Substantia nigra (tissue), 51 donors: ENCODE measurements at places on chromosomes 2 and 18.

GRCh38 chr2:104863468-104864279 lies 9.8 kb downstream of the POU3F3 start:
- no peak for DNase-seq

- no peak for DNase-seq
Measured at GRCh38 chr18:70411876-70412435, 123.1 kb downstream of the SOCS6 start.

GRCh38 chr2:27606611-27607010 lies 22.2 kb downstream of the CCDC121 start:
- DNase-seq: no peak

DNA sequence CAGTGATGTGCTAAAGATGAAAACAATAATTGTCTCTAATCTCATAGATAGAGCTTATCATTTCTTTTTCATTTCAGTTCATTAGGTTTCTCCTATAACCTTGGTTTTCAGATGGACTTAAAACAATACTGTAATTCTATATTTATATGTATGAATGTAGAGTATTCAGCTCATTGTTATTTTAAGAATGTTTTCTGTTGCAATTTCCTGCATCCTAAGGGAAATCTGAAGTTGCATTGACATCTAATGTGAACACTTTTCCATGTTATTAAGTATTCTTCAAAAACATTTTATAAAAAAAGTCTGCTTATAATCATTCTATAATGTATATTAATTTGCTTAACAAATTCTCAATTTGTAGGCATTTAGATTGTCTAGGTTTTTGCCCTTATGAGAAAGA lies 288.9 kb downstream of the XIRP2 start:
- DNase-seq: no peak

GRCh38 chr18:1014509-1014908 lies 109.8 kb downstream of the ADCYAP1 start:
- DNase-seq: no peak

GRCh38 chr2:99819766-99820165 lies 322.6 kb downstream of the AFF3 start:
- DNase-seq: no peak

DNA sequence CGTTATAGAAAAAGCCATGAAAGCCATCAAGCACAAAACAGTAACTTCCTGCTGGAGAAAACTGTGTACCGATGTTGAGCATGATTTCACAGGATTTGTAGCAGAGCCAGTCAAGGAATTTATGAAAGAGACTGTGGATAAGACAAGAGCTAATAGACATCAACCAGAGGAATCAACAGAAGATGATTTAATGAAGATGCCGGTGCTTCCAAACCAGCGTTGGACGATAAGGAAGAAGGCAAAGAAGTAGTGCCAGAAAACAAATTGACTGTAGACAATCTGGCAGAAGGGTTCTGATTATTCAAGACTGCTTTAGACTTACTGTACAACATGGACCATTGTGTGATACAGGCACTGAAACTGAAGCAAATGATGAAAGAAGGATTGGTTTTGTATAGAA lies 49.5 kb upstream of the GAREM2 start:
- no peak for DNase-seq

GRCh38 chr2:116435648-116436047 lies 1378.8 kb upstream of the DDX18 start:
- no peak for DNase-seq

DNA sequence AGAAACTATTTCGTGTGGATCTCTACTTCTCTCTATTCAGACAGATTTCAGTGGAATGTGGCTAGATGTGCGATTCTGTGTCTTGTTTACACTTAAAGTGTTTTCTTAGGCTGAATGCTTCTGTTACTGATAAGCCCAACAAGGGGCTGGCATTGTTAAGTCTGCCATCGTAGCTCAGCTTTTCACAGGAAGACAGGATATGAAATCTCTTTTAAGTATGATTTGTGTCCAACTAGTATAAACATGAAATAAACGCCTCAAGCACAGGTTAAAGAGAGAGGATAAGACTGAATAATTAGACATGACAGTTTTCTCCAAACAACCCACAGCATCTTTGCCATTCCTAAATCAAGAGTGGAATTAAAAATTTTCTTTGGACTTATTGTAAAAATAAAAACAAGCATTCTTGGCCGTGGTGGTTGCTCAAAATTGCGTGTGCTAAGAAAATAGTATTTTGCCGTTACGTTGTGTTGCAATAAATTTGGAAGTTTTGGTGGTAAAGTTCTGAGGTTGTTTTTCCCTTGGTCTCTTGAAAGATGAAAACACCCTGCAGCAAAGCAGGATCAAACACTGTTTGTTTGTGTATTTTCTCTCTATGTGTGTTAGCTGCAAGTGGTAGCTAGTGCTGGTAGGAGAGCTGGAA lies 1.0 kb downstream of the VIT start:
- DNase-seq: no peak

DNA sequence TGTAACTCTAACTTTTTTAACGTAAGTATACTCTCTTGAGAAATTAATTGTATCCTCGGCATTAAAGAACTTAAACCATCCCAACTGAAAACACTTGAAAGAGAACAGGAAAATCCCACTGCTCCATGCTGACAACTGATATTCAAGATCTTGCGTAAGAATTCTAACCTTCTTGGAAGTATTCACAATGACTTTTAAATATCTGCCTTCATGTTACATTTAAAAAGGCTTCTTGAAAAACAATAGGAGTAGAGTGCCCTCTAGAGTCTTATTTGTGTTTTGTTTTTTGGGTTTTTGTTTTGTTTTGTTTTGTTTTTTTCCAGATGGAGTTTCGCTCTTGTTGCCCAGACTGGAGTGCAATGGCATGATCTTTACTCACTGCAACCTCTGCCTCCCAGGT lies 65.4 kb upstream of the DNAJC10 start:
- DNase-seq: no peak

DNA sequence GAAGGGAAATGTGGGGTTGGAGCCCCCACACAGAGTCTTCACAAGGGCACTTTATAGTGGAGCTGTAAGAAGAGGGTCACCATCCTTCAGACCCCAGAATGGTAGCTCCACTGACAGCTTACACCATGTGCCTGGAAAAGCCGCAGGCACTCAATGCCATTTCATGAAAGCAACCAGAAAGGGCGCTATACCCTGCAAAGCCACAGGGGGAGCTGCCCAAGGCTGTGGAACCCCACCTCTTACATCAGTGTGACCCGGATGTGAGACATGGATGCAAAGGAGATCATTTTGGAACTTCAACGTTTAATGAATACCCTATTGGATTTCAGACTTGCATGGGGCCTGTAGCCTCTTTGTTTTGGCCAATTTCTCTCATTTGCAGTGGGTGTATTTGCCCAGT lies 694.7 kb downstream of the CBLN2 start:
- no peak for DNase-seq

DNA sequence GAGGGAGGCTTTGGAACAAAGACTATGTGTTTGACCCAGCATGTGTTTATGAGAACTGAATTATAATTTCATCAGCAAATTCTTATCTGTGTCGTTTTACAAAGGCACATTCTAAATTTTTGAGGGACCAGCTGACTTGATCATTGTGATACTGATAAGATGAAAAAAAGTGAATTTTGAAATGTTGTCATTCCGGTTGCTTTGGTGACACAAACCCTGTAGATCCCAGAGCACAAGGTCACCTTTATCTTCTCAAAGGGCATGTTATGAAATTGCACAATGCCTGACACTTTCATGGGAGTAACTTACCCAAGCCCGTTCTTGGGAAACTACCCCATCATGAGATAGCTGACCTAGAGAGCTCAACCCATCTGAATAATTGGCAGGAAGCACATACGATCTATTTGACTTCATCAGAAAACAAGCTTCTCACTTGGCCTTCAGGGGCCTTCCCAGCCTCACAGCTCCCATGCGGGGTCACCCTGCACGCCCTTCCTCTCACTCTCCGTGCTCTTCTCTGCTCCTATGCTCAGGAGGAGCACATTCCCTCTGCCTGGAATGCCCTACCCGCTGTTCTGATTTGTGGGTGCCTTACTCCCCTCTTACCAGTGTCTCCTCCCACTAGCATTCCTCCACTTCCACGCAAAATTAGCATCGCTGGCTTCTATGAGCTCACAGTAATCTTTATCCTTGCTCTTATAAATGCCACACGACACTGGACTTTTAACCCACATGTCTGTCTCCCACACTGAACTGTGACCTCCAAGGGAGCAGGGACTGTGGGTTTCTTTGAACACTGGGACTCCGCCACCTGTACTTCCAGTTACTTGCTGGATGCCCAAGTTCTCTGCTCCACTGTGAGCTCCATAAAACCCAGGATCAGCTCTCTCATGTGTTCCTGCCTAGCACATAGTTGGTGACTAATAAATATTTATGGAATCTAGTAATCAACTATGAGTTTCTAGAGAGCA lies 555.8 kb upstream of the ID2 start:
- DNase-seq: no peak

- DNase-seq: no peak
Measured at GRCh38 chr2:26635401-26635800, 5.8 kb downstream of the CIB4 start.

GRCh38 chr2:6977113-6977741 lies 60.0 kb downstream of the RNF144A start:
- DNase-seq: no peak

DNA sequence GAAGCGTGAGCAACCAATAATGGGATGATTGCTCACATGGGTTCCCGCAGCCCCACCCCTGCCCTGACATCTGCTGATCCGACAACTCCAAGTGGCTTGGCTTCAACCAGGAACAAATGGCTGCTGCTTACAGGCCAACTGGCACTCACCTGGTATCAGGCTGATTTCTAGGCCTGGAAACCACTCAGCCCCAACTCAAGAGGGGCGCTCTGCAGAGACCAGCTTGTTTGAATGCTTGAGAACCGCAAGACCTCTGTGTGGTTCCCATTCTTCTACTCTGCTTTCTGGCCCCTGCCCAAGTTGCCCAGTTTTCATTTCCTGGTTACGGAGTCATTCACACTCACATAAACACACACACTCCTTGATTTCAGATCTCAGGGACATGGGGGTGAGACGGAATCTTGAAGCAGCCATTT lies 52.0 kb downstream of the TNP1 start:
- no peak for DNase-seq

GRCh38 chr2:208183972-208184705 lies 5.7 kb downstream of the C2orf80 start:
- DNase-seq: no peak

DNA sequence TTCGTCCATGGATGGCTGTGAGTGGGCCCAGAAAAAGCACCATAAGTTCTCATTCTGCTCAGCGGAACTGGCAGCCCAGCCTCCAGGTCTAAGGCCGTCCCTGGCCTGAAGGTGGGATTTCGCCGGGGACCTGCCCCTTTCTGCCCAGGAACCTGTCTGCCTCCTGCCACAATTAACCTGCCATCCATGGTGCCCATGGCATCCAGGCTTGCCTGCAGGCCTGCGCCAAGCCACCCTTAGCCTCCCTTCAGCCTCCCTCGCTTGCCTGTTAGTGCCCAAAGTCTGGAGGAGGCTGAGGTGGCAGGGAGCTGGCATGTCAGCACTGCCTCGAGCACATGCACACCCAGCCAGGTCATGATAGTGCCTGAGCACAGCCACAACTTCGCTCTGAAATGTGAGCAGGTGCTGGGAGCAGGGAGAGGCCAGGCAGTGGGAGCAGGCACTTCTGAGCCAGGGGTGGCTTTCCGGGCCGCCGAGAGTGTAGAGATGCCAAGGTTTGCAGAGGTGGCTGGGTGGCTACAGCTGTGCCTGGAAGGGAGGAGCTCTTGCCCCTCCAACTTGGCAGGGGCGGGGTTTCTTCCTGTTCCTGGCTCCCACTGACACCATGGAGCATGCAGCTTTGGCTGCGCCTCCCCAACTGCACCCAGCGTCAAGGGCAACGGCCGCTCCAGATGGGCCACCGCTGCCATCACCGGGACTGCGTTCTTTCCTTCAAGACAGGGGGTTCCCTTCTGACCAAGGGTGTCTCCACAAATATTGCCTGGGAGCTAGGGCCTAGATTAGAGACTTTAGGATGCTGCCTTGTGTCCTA lies 648.9 kb upstream of the VRK2 start:
- no peak for DNase-seq

GRCh38 chr2:443741-444140 lies 155.8 kb upstream of the ALKAL2 start:
- DNase-seq: no peak

DNA sequence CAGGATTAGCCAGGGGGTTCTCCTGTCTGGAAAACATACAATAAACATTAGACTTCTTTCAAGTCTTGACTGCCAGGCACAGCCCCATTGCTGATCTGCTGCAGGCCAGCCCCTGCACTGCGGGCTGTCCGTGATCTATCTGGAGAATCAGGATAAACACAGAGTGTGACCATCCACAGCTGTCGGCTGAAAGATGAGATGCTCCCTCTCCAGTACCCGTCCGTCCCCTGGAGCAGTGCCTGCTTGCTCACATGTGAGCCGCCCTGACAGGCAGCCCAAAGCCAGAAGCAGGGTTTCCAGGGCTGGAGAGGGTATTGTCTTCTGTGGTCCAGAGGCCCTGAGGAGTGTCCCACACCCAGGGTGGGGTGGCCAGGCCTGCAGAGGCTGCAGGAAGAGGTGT lies 46.1 kb upstream of the FOSL2 start:
- DNase-seq: no peak

DNA sequence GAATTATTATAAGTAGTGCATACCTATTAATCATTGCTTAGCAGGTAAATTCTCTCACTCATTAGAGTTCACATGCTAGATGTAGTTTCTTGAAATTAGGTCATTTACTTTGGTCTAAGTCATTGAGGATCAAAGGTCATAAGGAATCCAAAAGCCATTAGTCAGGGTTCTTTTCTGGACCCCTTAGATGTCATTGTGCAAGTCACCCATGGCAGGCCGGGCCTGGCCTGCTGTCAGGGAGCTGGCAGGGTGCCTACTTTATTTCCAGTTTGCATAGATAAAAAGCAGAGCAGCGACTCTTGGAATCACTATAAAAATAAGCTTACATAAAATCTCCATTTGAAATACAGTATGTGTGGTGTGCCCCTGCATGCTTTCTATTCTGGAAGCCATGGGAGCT lies 91.3 kb downstream of the MEIS1 start:
- DNase-seq: no peak

- no peak for DNase-seq
Measured at GRCh38 chr2:8709611-8710010, 27.8 kb downstream of the ID2 start.

GRCh38 chr2:128492966-128493811 lies 174.5 kb upstream of the HS6ST1 start:
- DNase-seq: no peak

DNA sequence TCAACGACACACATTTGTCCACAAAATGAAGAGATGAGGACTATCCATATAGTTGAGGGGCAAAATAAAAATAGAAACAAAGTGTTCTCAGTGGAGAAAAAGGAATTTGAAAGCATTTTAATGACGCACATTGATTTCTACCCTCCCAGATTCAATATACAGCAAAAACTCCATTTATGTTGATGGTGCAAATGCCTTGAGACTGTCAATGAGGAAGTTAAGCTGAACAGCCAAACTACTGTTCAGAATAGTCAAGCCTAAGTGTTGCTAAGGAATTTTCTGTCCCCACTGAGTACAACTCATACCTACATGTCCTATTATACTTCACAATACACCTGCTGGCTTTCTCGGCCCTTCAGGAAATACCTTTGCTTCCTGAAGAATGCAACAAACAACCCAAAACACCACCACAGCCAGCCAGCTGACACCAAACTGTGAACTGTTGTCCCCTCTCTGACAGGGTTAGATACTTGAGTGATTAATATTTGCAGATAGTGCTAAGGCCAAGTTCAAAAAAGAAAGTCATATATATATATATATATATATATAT lies 27.8 kb upstream of the DARS1 start:
- DNase-seq: no peak
